CD4-positive, alpha-beta T cell treated with Interleukin-17A for 1 hour (primary cell): ENCODE measurements at places on chromosomes 5 and 9.

- DNase-seq: no peak
Observed at GRCh38 chr5:137409736-137410135, 89.4 kb downstream of the SPOCK1 start.

GRCh38 chr9:130237763-130238524 lies 27.6 kb upstream of the HMCN2 start:
- DNase-seq: no peak

DNA sequence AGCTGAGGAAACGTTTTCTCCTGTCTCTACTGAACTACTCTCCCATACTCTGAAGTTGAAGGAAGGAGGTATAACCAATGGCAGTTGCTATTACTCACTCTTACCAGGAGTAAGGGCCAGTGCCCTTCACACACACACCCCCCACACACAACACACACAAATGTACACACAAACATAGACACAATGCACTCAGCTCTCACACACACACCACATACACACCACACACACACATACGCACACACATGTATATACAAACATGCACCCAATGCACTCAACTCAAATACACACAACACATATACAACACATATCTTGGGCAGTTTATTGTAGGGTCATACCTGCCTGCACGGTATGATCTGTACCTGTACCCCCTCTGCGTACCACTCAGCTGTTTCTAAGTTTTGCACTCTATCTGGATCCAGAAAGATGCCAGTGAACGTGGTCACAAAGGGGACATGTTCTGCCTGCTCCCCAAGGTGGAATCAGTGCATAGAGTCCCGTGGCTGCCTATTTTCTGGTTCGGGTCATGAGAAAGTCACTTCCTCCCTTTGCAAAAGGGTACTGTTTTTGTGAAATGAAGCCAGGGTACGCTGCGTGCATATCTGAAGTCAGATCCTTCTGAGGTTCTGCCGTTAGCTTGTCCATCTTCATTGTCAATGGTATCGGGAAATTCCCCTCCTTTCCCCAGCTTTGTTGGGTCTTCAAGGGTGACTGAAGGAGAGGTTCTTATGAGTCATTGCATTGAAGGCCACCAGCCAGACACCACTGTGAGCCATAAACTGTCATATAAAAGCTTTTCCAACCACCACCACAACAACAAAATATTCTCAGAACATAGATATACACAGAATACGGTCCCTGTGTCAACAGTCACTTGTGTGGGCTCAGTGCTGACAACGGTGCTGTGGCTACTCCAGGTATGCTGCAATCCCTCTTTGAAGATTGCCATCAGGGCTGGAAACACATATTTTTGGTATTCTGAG lies 131.9 kb downstream of the UGCG start:
- peak; percentile 27 for DNase-seq

GRCh38 chr5:139898981-139899380 lies 103.4 kb downstream of the PSD2 start:
- DNase-seq: no peak

DNA sequence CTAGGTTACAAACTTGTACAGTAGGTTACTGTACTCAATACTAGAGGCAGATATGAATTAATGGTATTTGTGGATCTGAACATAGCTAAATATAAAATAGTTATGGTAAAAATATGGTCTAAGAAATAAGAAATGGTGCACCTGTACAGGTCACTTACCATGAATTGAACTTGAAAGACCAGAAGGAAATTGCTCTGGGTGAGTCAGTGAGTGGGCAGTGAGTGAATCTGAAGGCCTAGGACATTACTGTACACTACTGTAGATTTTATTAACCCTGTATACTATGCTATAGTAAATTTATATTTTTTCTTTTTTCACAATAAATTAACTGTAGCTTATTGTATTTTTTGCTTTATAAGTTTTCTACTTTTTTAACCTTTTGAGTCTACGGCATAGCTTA lies 1020.4 kb downstream of the CDH18 start:
- DNase-seq: no peak
